ENCODE measurements at places on chromosomes 1 and 21.

DNA sequence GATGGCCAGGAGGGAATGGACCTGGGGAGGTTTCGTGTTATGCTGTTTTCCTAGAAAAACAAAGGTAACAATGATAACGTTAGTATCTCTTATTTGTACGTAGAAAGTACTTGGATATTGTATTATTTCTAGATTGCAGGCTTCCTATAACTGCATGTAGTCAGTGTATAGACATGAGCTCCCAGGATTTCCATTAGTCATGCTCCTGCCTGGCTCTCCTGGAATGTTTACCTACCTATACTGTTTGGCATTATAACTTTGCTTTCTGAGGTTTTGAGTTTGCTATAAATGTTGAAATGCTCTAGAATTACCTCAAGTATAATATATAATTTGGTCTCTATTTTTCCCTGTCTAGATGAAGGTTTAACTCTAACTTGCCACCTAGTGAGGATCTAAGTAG lies 66.1 kb downstream of the TTC3 start:
- DNase-seq, result no peak

DNA sequence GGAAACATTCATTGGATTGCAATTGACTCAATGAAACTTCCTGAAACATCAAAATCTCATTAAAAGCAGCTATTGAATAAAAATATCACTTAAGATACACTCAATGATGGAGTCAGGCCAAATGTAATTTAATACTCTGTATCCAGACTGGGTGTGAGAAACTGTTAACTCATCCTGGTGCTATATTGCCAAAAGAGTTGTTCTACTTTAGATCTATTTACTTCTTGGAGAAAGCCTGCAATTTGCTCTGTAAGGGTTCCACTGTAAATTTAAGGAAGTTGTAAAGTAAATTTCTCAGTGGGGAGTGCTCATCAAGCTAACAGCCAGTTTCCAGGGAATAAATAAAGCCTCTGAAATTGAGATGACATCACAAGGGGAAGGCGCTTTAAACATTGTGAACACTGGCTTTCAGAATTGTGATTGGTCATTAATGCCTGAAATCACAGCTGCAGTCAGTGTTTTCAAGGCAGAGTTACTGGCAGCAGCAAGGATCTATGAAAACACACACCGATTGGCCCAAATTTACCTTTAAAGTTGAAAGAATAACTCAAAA lies 91.4 kb downstream of the OLFM3 start:
- DNase-seq, result no peak

DNA sequence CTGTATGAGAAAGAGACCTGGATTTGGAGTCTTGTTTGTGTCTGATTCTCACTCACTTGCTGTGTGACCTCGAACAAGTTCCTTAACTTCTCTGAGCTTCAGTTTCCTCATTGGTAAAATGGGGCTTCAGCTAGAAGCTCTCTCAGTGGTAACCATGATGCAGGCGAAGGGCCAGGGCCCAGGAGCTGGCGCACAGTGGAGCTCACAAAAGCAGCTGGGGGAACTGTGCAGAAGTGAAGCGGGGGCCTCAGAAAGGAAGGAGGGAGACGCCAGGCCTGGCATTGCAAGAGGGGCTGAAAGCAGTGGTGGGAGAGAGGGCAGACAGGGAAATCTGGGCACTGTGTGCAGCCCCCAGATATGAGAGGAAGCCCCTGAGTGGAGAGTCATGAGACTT lies 88.9 kb upstream of the RUNX3 start:
- DNase-seq, result no peak

DNA sequence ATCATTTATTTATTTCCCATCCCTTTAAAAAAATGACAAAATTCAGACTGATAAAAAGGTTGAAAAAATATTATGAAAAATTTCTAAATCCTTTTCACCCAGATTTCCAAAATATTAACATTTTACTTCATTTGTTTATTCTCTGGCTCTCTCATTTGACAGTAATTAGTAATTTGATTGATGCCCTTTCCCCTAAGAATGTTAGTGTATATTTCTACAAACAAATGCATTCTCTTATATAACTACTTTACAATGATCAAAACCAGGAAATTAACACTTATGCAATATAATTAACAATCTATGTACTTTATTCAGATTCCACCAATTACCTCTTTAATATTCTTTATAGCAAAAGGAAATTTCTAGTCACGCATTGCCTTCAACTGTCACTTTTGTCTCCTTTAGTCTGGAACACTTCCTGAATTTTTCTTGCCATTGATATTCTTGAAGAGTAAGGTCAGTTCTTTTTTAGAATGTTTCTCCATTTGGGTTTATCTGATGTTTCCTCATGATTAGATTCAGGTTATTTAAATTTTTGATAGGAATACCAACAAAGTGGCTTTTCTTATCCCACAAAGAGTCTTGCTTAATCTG lies 3.9 kb downstream of the CD53 start:
- no peak for DNase-seq

DNA sequence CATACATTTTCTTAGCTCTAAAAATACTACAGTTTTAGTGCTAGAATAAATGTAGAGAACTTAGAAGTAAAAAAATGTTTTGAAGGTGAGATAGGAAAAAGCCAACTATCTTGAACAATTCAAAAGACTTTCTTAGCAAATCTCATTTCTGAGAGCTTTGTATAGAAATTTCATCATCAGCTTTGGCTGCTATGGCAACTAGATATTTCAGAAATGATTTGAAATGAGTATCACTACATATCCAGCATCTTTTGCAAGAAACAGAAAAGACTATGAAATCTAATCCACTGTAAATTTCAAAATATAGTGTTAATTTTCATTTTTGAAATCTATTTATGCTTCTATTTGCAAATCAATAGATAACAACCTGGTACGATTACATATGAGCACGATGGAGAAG lies 57.7 kb downstream of the RGS7 start:
- DNase-seq, result no peak
